ENCODE measurements at places on chromosomes 11 and 22.

DNA sequence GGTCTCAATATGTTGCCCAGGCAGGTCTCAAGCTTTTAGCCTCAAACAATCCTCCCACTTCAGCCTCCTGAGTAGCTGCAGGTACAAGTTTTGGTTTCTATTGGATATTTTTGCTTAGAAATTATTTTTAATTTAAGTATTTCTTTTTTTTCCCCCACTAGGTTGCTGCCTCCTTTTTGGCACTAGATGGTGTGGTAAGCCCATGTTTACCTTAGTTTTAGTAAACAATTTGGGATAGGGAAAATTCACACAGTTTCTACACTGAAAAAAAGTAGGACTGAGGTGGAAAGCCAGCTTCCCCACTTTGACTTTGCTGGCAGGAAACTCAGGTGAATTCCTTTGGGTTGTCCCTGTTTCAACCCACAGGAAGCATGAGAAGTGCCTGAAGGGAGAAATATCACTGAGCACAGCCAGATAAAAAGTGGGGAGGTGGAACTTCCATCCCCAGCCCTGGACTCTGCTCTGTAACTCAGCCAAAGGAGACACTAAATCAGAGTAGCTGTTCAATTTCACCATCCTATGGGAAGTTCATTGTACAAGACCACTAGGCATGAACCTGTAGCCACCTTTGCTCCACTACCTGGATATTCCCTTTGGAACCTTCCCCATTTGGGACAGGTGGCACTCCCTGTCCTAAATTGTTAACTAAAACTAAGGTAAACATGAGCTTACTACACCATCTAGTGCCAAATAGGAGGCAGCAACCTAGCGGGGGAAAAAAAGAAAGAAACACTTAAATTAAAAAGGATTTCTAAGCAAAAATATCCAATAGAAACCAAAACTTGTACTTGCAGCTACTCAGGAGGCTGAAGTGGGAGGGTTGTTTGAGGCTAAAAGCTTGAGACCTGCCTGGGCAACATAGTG is 154.4 kb upstream of the FAT3 start:
- no peak for DNase-seq

- DNase-seq, result no peak
Observed at GRCh38 chr11:78310500-78310909, 107.1 kb downstream of the GAB2 start.

DNA sequence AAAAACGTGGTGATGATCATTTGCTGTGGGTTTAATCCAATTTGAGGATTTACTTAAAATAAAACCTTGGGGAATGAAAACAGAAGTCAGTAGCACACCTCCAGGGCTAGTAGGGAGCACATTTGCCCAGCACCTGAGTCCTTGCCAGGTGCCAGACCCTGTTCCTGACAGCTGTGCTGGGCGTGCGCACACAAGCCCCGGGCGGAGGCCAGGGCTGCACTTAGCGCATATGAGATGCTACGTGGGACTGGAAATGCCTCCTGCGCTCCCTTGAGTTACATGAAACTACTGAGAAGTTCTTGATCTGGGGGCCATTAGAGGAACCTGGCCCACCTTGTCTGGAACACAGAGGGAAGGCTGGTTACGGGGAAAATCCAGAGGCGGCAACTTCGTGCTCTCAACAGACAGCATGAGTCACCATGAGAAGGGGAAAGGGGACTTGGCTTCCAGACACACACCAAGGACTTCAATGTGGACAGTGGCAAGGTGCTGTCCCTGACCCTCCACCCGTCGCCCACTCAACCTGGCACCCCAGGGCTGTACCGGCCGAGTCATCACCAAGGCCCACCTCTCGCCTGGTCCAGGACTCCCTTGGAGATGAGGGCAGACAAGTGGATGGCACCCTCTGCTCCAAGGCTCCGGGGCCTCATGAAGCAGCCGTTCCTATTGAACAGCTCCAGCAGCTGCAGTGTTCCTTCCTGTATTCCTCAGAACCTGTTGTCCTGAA is 1468.6 kb downstream of the BRD1 start:
- DNase-seq, result no peak

DNA sequence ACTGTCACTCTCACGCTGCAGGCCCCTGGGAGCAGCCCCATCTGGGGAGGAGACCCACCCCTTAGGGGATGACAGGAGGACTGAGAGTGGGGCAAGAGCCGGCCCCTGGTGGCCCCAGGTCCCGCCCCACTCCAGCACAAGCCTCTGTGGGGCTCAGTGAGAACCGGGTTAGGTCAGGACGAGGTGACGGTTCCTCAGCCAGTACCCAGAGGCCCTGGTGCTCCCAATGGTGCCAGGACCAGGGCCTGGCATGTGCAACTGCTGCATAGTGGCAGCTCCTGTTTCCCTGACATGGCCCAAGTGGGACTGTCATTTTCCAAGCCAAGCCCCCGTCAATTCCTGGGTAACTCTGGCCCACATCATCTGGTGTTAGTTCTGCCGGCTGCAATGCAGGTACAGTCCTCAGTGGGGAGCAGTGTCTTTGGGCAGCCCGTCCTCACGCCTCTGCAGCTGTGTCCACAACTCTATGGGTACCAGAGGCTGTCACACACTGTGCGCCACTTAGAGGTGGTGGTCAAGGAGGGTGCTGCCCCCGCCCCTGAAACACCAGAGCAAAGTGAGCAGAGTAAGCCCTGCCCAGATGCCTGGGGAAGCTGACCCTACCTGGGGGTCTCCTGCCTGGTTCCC is 15.9 kb downstream of the CHID1 start:
- no peak for DNase-seq

DNA sequence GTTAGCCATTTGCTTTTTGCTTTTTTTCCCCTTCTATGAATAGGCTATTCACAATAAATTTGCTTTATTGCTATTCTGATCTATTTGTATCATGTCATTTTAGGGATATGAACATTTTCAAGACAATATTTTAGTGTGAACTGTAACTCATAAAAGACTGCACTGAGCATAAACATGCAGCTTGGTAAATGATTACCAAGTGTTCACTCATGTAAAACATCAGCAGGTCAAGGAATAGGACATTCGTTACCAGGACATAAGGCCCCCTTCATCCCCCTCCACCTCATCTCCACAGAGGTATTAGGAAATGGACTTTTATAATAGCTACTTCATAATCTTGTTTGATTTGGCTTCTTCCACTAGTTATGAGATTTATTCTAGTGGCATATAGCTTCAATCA is 12.4 kb downstream of the NLRP14 start:
- DNase-seq, result no peak
